ENCODE measurements at places on chromosomes 12 and 14.

- DNase-seq, result no peak
Observed at GRCh38 chr12:77768558-77768957, 62.1 kb upstream of the NAV3 start.

DNA sequence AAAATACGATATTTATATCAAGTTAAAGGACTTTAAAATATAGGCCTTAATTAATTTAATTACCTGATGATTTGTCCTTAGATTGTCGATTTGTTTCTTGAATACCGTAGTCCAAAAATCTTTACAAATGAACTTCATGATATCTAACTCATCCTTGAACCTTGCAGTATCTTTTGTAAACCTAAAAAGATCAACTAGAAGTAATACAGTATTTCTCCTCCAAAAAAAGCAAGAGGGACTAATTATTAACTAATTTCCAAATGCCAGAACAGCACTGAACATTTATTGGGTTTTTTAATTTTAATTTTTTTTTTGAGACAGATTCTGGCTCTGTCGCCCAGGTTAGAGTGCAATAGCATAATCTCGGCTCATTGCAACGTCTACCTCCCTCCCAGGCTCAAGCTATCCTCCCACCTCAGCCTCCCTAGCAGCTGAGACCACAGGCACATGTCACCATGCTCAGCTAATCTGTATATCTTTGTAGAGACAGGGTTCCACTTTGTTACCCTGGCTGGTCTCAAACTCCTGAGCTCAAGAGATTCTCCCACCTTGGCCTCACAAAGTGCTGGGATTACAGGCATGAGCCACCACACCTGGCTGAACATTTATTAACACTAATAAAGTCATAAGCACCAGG is 11.8 kb downstream of the TRAPPC6B start:
- DNase-seq, result no peak

GRCh38 chr12:57165741-57166140 is 18.3 kb upstream of the LRP1-AS start:
- no peak for DNase-seq

GRCh38 chr14:38357557-38357956 is 101.7 kb upstream of the CLEC14A start:
- no peak for DNase-seq

GRCh38 chr12:57793920-57794319 is 11.3 kb downstream of the TSFM start:
- DNase-seq, result no peak

DNA sequence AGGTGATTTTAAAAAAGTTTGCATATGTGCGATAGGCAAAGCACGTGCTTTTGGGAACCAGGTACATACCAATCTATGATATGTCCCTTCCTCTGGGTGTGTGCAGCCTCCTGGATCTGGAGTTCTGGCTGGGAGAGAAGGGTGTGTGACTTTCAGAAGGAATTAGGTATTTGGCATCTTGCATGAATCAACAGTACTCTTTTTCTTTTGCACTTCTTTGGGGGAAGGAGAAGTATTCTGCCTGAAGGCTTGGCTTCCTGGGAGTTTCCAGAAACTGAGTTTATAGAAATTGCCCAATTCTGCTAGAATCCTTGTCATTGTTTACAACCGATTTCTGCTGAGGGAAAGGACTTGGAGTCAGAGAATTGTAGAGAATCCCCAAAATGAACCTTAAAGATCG is 2.9 kb upstream of the CLMN start:
- no peak for DNase-seq

- DNase-seq, result no peak
Observed at GRCh38 chr12:124881123-124881522, 17.5 kb upstream of the SCARB1 start.

Data from CD4-positive, alpha-beta T cell treated with Interleukin-17A for 4 hours (primary cell).